Esophagus squamous epithelium (tissue), 5 donors: ENCODE measurements at places on chromosomes 1 and 21.

GRCh38 chr1:151537112-151537511 is 3.0 kb upstream of the TUFT1 start:
- DNase-seq = no peak

GRCh38 chr1:226337276-226337875 is 28.4 kb upstream of the LIN9 start:
- no peak for DNase-seq

GRCh38 chr1:53366901-53367502 is 39.1 kb upstream of the LRP8 start:
- DNase-seq = no peak

- no peak for DNase-seq
Measured at GRCh38 chr1:66359269-66359668, 174.7 kb upstream of the SGIP1 start.

DNA sequence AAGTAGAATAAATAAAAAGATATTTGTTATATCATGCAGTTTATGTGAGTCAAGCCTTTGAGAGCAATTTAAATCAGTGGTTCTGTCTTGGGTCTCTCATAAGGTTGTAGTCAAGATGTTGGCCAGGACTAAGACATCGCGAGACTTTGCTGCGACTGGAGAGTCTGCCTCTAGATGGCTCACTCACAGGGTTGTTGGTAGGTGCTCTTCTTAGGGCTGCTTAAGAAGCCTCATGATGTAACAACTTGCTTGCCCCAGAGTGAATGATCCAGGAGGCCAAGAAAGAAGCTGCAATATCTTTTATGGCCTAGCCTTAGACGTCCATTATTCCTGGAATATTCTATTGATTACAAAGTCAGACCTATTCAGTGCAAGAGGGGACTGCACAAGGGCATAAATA is 73.1 kb upstream of the CACHD1 start:
- no peak for DNase-seq

- no peak for DNase-seq
Measured at GRCh38 chr1:155272466-155273342, 600 bp downstream of the CLK2 start.

- DNase-seq = no peak
Measured at GRCh38 chr1:36304970-36305914, 926 bp upstream of the SH3D21 start.

- DNase-seq = no peak
Measured at GRCh38 chr1:2251786-2252185, 23.7 kb downstream of the SKI start.

DNA sequence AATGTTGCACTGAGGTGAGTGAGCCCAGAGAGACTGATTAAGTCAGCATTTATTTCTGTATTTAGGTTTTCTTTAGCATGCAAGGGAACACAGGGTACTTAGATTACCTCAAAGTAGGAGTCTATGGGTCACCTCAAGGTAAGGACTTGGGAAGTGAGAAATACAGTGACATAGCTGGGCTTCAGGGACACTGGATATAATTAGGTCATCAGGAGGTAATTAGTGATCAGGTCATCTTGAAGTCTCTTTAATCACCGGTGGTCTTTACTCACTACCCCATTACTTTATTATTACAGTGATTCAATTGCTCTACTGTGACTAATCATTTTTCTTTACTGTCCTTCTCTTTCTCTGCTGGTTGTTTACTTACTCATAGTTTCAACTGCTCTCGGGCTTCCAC is 59.9 kb upstream of the KCNK1 start:
- DNase-seq = no peak

- DNase-seq = no peak
Measured at GRCh38 chr1:31315902-31316301, 19.1 kb downstream of the ZCCHC17 start.

- no peak for DNase-seq
Measured at GRCh38 chr1:61442544-61442943, 282.4 kb downstream of the TM2D1 start.

DNA sequence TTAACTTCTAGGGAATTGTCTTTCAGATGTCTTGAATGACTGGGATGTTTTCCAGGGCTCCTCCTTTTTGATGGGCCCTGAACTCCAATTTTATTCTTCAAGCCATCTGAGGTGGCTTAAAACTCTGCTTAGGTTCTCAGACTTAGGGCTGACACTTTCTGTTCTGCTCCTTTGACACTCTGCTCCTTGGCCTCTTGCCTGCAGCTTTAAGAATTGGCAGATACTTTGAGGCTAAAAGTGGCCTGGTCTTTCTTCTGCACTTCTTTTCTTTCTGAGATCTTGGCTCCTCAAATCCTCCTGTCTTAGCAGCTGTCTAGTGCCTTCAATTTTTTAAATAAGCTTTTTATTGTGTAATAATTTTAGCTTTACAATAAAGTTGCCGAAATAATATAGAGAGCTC is 294.6 kb downstream of the RPS6KC1 start:
- no peak for DNase-seq

DNA sequence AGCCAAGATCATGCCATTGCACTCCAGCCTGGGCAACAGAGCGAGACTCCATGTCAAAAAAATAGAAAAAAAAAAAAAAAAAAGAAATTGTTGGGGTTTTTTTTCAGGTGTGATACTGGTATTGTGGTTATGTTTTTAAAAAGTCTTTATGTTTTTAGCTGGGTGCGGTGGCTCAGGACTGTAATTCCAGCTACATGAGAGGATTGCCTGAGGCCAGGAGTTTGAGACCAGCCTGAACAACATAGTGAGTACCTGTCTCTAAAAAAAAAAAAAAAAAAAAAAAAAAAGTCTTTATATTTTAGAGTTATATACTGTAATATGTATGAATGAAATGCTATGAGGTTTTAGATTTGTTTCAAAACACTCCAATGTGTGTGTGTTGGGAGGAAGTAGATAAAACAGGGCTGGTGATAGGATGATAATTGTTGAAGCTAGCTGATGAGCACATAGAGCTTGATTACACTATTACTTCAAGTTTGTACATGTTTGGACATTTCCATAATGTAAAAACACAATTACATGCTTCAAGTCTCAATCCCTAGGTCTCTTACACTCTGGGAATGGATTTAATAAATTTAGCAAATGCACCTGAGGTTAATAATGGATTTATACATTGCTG is 30.2 kb upstream of the ATP5PO start:
- no peak for DNase-seq

- DNase-seq = no peak
Measured at GRCh38 chr21:25960402-25960801, 210.2 kb downstream of the APP start.

- DNase-seq = no peak
Measured at GRCh38 chr1:16199157-16199501, 13.3 kb downstream of the ARHGEF19 start.

- DNase-seq = no peak
Measured at GRCh38 chr1:225774281-225775147, 3.1 kb upstream of the SRP9 start.

DNA sequence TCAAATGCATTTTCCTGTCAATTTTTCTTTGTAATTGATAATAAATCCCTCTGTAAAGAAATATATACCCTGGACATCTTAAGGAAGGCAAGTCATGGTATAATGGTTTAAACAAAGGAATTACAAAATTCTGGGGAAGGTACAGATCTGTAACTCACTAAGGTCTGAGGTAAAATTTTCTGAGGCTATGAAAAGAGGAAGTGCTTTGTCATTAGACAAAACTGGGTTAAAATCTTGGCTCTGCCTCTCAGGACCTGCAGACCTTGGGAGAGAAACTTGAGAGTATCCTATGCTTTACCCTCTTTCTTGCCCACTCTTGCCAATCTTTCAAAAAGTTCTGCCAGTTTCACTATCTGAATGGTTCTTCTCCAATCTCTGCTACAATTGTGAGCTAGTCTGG is 26.8 kb upstream of the BEND5 start:
- DNase-seq = no peak

DNA sequence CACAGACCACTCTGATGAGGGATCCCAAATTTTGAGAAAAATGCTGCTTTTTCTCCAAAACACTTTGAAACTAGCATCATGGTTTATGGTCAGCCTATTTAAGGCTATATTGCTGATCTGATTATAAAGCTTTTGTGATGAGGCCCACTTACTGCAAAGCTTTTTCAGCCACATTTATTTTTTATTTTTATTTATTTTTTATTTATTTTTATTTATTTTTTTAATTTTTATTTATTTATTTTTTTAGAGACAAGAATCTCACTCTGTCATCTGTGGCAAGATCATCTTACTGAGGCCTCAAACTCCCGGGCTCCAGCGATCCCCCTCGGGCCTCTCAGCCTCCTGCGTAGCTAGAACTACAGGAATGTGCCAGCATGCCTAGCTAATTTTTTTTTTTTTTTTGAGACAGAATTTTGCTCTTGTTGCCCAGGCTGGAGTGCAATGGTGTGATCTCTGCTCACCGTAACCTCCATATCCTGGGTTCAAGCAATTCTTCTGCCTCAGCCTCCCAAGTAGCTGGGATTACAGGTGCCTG is 5.2 kb upstream of the BCAS2 start:
- no peak for DNase-seq

DNA sequence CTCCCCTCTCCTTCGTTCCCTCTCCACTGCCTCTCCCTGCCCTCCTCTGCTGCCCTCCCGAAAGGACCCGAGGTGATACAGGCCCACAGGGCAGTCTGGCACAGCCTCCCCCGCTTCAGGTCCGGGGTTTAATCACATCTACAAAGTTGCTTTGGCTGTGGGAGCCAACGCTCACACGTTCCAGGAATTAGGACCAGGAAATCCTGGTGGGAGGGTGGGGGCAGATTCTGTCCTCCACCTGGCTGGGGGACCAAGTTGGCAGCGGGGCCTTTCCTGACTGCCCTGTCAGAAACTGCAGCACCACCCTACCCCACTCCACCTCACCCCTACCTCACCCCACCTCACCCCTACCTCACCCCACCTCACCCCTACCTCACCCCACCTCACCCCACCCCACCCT is 95.1 kb downstream of the WDR4 start:
- no peak for DNase-seq

GRCh38 chr1:111202707-111203623 is 2.5 kb upstream of the DENND2D start:
- no peak for DNase-seq

DNA sequence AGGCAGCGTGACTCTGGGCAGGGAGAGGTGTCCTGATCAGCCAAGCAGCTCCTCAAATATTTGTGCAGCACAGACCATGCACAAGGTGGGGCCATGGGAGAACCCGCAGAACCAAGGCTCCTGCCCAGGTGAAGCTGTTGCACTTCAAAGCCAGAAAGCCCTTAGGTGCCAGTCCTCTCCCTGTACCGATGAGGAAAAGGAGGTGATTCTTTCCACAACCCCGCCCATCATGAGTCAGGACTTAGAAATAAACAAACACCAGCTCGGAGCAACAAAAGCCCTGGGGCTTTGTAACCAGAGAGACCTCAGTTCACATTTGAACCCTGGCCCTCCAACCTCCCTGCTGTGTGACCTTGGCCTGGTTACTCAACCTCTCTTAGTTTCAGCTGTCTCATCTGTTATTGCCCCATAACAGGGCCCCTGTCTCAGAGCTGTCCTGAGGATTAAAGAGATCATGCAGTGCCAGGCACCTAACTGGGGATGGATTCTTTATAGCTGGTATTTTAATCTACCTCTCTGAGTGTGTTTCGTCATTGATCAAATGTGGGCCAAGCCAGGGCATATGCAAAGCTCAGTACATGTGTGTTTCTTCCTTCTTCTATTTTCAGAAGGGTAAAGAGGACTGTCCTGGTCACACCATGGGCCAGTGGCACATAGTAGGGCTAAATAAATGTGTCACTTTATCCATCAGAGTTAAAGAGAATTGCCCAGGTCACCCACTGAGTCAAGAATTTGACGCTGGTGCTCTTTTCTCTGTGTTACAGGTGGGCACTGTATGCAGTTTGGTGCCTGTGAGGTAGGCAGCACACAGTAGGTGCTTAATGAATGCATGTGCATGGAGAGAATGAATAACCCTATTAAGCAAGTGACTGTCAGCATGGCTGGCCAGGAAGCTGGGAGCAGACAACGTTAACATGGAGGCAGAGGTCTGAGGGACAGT is 1.4 kb downstream of the LDLRAD1 start:
- DNase-seq = no peak

GRCh38 chr1:147902253-147902845 is at the start of gene GJA8:
GJA8 (plus strand) TSS chr1:147902795; CDS start chr1:147907956, 5,161 bp downstream.
- no peak for DNase-seq

GRCh38 chr1:84450910-84451309 is 28.2 kb upstream of the RPF1 start:
- no peak for DNase-seq
